ENCODE measurements at places on chromosomes 11 and 22. TPM values are rescaled to one million over a fixed set of nuclear protein-coding genes. Genes with fewer than 3 reads are reported as not detected.

Gene OR51D1
- not detected for total RNA-seq

DNA sequence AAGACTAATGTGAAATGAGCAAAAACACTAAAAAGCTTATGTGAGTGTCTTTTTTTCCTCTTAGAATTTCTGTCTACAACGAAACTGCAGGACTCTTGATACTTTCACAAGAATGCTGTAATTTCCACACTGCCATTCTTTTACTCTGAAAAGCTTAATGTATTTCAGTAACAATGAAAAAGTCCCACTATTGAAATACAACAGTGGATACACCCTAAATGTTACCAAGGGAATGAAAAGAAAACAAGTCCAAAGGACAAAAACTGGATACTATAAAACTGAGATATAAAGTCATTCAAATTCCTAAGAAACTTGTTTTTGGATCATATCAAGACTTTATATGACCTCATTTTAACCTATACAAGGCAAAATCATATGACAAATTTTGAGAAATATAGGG lies 77.4 kb downstream of the SOX6 start:
- no peak for DNase-seq

Gene KCNK4
- total RNA-seq = not detected

GRCh38 chr11:98099371-98099770 lies 921.4 kb upstream of the CNTN5 start:
- no peak for DNase-seq

Gene SOX6
- 0.20 TPM for total RNA-seq

DNA sequence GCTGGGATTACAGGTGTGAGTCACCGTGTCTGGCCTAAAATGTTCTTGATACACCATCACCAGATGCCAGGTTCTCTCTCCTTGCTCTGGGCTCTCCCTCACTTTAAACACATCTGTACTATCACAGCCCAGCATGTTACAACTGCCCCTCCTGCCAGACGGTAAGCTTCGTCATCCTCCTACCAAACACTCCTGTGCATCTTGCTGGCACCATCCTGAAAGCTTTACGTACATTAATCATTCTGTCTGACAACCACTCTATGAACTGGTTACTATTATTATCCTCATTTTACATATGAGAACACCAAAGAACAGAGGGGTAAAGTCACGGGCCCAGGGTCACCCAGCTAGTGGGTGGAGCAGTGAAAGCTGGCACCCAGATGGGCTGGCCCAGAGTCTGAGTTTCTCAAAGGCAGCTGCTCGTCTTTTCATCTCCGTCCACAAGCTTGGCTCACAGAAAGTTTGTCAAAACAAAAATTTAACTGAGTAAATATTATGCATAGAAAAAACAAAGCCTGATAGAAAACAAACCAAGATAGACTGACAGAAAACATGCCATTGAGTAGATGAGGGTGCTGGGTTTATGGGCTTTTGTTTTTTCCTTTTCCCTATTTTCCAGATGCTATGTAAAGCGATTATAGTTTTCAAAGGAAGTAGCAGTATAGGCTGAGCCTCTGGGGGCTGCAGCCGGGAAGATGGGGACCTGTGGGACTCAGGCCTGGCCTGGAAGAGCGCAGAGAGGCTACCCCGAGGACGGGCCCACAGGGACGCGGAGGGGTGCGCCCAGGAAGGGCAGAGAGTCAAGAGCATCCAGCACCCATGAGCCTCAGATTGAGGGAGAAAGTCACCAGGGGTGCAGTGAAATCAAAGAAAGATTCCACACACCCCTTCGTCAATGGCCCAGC lies 9.5 kb downstream of the PLA2G6 start:
- DNase-seq = no peak

Gene MCHR1
- total RNA-seq = not detected

Gene TPST2
- 7.4 TPM for total RNA-seq

Gene EMSY
- 21.8 TPM for total RNA-seq

GRCh38 chr11:69603111-69603836 lies 37.7 kb upstream of the CCND1 start:
- no peak for DNase-seq

Gene OR5A1
- total RNA-seq = not detected

Gene SCGB1C1
- not detected for total RNA-seq

- peak; percentile 50 for DNase-seq
Measured at GRCh38 chr11:87081358-87081757, 43.6 kb downstream of the TMEM135 start.

Gene CNGA4
- 0.16 TPM for total RNA-seq

- DNase-seq = no peak
Measured at GRCh38 chr11:9150926-9151325, 59.5 kb upstream of the SCUBE2 start.

DNA sequence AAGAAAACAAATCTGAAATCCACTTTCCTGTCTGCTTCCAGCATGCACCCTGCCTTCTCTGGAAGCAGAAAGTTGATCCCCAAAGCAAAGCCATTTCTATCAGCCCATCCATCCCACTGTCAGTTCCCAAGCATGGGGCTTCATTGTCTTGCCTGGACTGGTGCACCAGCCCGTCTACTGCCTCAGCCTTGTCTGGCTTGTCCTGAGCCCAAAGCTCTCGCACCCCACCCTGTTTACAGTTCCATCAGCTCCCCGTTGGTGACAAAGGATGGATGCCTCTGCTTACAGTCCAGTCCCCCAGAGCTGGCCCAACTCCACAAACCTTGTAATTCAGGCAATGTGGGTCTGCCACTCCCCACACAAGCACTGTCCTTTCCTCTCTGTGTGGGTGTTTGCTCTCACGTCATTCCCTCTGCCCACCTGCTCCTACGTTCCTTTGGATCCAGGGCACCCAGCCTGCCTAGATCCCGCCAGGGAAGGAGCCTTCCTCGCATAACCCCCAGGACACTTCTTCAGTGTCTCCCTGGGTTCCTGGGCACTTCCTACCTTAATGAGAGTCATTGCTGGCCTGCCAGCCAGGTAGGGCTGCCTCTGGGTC lies 38.8 kb downstream of the FBLN1 start:
- DNase-seq = no peak

DNA sequence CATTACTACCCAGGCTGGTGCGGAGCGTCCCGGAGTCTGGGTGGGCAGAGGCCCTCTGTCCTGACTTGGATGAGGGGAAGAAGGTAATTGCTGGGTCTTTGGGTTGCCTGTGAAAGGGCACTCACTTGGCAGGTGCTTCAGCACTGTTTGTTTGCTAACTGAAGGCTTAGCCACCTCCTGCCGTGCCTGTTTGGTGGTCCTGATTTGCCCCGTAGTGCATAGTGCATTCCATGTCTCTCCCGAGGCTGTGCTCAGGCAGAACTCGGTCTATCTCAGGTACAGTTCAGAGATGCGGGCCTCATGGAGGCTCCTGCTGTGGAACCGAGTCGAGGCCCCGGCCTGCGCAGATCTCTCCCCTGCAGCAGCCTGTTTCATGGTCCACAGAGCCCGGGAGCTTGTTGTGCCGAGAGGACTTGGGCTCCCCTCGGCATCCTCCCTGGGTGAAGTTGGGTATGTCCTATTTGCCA lies 146.2 kb downstream of the TBC1D22A start:
- no peak for DNase-seq

DNA sequence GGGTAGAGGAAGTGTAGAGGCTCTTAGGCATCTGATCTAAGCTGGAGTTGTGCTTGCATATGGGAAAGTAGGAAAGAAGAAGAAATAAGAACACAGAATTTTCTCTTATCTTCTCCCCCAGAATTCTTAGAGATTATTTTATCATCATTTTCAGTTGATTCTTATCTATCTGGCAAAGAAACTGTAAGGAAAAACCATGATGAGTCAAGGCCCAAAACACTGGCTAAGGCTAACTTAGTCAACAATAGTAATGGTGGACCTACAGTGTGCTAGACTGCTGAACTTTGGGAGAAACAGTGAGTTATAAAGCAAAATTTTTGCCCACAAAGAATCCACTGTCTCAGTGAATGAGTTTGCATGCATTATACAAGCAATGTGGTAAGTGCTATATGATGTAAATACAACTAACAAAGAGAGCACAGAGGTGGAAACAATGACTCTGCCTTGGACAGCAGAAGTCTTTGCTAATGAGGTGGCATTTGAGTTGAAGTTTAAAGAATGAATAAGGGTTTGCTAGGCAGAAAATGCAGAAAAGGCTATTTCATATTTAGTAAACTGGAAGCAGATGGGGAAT lies 344.5 kb upstream of the PLET1 start:
- no peak for DNase-seq

Gene LMO1
- total RNA-seq = not detected

Gene ZNF280B
- total RNA-seq = 1.0 TPM

GRCh38 chr22:38401336-38402084 lies 53.5 kb downstream of the KCNJ4 start:
- no peak for DNase-seq

- DNase-seq = no peak
Measured at GRCh38 chr11:121933694-121934093, 182.3 kb downstream of the BLID start.

DNA sequence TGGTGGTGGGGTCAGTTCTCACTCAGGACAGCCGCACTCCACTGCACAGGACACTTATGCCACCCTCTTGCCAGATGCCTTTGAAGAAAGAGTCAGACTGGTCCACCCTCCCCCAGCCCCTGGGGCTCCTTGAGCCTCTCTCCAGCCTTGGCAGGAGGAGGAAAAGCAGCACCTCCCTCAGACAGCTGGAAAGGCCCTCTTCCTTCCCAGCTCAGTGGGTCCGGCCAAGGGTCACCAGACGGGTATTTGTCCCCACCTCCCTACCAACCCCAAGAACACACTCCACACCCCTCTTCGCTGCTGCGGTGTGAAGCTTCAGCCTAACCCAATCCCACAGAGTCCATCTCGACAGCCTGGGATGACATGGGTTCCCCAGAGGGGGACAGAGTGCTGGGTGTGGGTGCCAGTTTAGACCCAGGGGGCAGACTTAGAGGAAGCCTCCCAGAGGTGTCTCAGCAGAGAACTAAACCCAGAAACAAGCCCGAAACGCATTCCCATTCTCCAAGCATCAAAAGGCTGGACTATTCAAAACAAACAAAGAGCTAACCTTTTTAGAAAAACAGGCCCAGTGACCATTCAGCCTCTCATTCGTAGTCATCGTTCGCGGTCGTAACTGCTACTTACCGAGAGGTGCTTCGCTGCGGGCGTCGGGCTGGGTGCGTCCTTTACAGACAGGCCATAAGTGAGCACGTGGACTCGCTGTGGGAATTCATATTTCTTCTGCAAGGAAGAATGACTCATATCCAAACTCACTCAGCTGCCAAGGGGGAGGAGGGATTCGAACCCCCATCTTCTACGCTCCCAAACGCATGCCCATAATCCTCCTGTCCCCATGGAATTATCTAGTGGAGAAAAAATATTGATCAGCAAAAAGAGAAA lies 57.5 kb upstream of the ANO1 start:
- no peak for DNase-seq

GRCh38 chr22:45430871-45431270 lies 17.4 kb downstream of the RIBC2 start:
- no peak for DNase-seq

GRCh38 chr22:48948575-48949170 lies 879.0 kb downstream of the BRD1 start:
- no peak for DNase-seq

- DNase-seq = no peak
Measured at GRCh38 chr11:110298301-110298765, 1.9 kb upstream of the RDX start.

DNA sequence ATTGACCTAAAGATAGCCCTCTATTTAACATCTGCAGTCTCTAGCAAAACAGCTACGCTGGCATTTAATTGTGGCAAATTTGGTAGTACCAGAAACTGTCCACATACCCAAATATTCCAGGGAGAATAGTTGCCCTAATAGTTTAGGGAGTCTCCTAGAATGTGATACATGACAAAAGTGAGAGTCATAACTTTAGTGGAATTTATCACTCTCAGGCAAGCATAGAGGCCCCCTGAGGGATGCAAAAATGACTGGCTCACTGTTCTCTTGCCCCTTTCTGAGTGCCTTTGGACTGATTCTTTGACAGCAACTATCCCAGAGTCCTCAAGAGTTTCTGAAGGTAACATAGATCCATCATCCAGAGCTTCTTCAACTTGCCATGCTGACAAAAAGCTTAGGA lies 2.3 kb upstream of the OR51B4 start:
- no peak for DNase-seq

Gene GTSE1
- total RNA-seq = 0.14 TPM

DNA sequence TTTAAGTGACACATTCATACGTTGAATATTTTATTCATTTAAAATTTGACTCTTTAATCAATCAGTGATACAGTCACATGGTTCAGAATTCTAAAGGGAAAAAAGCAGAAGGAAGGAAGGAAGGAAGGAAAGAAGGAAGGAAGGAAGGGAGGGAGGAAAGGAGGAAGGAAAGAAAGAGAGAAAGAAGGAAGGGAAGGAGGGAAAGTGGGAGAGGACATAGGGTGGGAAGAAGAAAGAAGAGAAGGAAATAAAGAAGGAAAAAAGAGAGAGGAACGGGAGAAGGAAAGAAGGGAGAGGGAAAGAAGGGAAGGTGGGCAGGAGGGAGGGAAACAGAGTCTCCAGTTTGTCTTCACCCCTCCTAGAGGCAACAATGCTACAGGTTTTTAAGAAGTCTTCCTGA lies 518.6 kb downstream of the MIAT start:
- no peak for DNase-seq

DNA sequence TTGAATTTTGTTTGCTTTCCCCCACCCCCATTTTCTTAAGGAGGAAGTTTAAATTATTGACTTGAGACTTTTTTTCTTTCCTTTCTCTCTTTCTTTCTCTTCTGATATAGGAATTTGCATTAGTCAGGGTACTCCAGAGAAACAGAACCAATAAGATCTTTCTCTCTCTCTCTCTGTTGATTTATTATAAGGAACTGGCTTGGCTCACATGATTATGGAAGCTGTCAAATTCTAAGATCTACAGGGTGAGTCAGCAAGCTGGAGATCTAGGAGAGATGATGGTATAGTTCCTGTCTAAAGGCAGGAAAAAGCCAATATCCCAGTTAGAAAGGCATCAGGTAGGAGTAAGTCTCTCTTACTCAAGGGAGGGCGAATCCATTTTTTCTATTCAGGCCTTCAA lies 64.0 kb downstream of the CCDC81 start:
- DNase-seq = no peak

Gene PATE4
- total RNA-seq = not detected

Gene OR52H1
- total RNA-seq = 0.22 TPM

Gene NRIP3
- 4.9 TPM for total RNA-seq

DNA sequence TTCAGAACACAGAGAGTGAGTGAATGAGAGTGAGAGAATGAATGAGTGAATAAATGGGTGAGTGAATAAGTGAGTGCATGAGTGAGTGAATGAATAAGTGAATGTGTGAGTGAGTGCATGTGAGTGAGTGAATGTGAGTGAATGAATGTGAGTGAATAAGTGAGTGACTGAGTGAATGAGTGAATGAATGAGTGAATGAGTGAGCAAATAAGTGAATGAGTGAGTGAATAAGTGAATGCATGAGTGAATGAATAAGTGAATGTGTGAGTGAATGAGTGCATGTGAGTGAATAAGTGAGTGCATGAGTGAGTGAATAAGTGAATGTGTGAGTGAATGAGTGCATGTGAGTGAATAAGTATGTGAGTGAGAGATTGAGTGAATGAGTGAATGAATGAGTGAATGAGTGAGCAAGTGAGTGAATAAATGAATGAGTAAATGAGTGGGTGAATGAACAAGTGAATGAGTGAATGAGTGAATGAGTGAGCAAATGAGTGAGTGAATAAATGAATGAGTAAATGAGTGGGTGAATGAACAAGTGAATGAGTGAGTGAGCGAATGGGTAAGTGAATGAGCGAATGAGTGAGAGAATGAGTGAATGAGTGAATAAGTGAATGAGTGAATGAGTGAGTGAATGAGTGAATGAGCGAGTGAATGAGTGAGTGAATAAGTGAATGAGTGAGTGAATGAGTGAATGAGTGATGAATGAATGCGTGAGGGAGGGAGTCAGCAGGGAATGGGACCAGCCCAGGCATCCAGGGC lies 21.3 kb upstream of the MUC5B start:
- DNase-seq = no peak
